Muscle of leg (tissue), 16 donors: ENCODE measurements at places on chromosomes 3 and 15. TPM values are rescaled to one million over a fixed set of nuclear protein-coding genes. Genes with fewer than 3 reads are reported as not detected.
A peak's percentile ranks its signal among the peaks of the same experiment; 100 is the strongest.

Gene RASL12
- 15.2 TPM for total RNA-seq

Gene SOX14
- not detected for total RNA-seq

Gene CYP19A1
- total RNA-seq: 2.0 TPM

Gene STRIT1
- total RNA-seq: 15.3 TPM

Gene HCN4
- total RNA-seq: not detected

GRCh38 chr3:138059261-138059660, 49.3 kb downstream of the CLDN18 start:
- peak; percentile 60 for DNase-seq

GRCh38 chr3:72031581-72031980, 246.6 kb upstream of the PROK2 start:
- DNase-seq: peak; percentile 40

DNA sequence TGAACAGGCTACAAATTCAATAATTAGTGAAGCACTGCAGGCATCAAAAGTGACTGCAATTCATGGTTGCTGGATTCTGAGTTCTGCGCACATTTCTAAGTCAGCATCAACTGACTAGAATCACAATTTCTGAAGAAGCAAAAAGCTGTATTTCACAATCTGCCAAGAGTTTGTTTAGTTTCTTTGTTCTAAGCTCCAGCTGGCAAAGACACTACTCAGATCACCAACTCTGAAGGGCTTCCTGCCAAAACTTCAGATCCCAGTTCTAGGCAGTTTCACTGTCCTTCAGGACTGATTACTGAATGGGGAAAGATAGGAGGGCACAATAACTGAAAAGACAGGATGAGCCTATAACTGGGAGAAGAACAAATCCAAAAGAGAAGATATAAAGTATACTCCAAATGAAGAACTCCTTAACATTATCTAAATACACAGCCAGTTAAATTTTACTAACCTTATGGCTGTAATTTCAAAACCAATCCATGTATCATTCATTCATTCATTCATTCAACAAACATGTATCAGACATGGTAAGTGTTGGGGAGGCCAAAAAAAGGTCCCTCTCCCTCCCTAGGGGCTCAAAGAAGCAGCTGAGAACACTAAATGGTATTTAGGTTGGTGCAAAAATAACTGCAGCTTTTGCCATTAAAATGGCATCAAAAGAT, 17.1 kb downstream of the TJP1 start:
- DNase-seq: peak; percentile 75

DNA sequence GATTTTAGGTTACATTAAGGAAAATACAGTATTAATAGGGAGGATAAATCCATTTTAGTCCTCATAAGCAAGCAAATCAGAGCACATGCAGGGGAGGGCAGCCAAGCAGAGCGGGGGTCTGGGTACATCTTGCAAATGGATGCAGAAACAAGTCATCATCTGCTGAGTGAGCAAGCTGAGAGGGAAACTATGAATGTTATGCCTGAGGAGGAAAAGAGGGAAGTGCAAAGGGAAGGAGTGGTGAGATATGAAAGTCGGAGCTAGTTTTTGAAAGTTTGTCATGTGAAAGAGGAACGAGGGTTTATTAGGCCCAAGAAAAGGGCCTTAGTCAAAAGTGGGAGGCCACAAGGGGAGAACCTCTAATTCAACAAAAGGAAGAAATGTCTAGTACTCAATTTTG, 15.4 kb downstream of the PTX3 start:
- peak; percentile 41 for DNase-seq

GRCh38 chr3:24624938-24625681, 130.5 kb upstream of the THRB start:
- DNase-seq: no peak

DNA sequence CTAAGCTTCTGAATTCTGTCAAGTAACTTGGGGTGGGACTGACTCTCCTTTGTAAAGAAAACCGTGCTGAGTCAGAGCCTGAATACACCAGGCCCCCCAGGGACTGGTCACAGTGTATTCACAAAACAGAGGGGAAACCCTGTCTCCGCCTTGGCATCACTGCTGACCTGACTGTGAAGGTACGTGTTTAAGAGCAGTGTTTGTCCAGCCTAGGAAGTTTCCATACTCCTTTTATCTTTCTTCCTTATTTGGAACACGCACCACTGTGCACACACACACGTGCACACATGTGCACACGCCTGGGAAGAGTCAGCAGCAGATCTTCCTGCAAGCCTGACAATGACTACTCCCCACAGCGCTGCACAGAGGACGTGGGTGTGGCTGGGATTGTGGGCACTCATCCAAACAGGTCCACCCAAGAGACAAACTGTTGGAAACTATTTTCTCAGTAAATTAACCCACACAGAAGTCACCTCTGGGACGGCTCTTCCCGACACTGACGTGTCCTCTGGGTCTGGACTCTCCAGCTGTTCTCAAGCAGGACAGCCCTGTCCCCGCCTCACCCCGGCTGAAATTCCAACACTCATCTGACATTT, 87.7 kb downstream of the ATP10A start:
- DNase-seq: peak; percentile 88

DNA sequence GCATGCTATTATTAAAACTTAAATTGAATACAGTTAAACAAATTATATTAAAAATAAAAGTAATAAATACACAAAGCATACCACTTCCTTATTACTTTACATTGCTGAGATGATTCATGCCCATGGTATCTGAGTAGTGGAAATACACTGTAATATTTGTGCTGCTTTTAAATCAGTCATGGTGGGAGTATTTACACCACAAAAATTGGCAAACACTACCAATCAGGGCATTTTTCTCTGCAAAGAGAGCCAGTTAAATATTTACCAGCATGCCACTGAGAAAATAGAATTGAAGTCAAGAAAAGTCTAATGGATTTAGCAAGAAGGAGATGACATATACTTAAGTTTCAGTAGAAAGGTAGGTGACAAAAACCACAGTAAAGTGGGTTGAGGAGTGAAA, 19.6 kb downstream of the PPARG start:
- no peak for DNase-seq

DNA sequence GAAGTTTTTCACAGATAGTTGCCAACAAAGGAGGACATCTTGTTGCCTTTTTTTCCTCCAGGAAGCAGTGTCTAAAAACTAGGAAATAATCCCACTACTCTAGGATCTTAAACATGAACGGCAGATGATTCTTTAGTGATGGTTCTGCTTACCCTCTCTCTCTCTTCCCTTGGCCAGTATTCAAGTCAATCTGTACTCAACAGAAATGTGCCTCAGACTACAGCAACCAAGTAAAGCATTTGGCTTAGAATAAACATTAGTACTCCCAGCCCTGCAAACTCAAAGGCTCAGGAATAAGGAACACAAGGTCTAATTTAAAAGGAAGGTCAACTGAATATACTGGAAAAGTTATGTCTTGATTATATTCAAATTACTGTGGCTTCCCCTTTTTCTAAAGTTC, 8.7 kb downstream of the NPTN start:
- peak; percentile 62 for DNase-seq

GRCh38 chr3:189988322-189988721, 132.4 kb downstream of the P3H2 start:
- DNase-seq: no peak

GRCh38 chr15:49361370-49361769, 61.7 kb upstream of the FGF7 start:
- DNase-seq: no peak

GRCh38 chr15:77042955-77043920, 27.7 kb downstream of the TSPAN3 start:
- DNase-seq: no peak

DNA sequence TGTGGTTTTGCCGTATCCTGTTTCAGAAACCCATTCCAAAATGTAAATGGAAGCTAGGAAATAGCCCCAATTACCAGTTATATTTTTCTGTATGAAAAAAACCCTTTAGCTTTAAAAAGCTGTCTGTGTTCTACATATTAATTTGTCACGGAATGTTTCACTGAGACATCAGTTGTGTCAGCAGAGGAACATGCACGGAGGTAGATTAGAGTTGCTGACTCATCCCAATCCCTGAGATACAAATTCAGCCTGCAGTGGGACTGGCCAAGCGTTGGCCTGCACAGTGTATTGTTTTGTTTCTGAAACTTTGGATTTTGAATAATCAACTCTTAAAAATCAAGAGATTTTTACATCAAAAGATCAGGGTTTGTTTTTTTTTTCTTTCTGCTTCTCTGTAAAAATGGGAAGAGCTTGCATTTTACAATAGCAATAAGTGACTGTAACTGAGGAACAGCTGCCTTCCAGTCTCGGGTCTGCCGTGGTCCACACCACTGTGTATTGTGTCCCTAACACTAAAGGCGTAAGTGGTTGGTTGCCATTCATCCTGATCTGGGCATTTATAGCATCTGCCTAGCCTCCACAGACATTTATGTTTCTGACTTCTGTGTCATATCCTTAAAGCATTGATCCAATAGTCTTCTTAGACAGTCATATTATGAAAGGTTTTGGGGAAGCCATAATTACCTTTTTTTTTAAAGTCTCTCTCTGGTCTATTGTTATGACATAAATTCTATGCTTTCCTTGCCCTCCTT, 218.1 kb downstream of the ADAMTSL3 start:
- peak; percentile 63 for DNase-seq

- no peak for DNase-seq
These were observed 6.6 kb downstream of the DIPK2A start for GRCh38 chr3:143978263-143978631.

- DNase-seq: no peak
These were observed 148.8 kb downstream of the SLC9A9 start for GRCh38 chr3:143699424-143699823.

DNA sequence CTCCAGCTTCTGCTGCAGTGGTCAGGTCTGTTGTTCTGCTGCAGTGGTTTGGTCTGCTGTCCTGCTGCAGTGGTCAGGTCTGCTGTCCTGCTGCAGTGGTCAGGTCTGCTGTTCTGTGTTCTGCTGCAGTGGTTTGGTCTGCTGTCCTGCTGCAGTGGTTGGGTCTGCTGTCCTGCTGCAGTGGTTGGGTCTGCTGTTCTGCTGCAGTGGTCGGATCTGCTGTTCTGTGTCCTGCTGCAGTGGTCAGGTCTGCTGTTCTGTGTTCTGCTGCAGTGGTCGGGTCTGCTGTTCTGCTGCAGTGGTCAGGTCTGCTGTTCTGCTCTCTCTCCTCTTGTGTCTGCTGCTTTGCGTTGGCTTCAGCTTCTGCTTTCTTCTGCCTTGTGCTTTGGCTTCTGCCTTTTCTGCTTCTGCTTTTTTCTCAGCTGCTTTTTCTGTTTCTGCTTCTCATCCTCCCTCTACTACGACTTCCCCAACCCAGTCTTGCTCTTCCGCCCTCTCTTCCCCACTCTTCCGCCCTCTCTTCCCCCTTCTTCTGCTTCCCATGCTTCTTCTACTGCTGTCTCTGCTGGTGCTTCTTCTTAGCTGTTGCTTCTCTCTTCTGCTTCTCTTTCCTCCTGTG, 50.7 kb downstream of the FAM43A start:
- no peak for DNase-seq

DNA sequence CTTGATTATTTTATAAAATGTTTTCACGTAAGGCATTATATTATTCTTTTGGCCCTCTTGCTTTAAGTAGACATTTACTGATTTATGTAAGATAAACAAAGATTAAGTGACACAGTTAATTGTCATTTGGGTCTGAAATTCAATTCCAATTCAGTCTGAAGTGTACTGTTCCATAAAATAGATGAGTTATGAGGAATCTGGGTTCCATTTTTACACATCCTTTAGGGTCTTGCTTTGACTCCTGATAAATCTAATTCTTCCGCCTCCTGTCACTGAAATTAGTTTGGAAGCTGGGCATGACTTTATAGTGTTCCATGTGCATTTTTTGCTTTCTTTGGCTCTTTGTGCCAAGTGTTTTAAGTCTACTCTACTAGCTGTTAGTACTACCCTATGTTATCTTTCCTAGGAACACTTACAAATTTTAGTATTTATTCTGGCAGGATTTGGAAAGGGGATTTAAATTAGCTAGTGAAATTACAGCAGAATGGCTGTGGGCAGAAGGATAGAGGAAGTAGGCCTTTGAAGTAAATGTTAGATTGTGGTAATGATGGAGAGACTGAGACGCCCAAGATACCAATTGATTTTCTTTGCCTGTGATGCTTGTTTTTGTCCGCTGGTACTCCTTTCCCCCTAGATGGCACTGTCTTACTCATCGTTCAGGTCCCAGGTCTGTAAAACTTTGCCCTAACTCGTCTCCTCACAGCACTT, 14.3 kb downstream of the ARL8B start:
- DNase-seq: no peak

DNA sequence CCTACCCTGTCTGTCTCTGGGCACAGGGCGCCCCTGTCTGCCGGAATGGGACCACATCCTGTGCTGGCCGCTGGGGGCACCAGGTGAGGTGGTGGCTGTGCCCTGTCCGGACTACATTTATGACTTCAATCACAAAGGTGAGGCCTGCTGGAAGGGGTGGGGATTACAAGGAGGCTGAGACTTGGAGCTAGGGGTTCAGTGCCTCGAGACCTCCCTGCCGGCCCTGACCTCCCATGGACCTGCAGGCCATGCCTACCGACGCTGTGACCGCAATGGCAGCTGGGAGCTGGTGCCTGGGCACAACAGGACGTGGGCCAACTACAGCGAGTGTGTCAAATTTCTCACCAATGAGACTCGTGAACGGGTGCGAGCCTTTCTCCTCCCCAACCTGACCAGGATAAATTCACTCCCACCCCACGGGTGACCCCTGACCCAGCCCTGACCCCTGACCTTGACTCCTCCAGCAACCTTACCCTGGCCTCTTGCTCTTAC, 20.4 kb downstream of the PTH1R start:
- peak; percentile 8 for DNase-seq
